Heart left ventricle (tissue), 16 donors: ENCODE measurements at places on chromosomes 16 and 17.

GRCh38 chr16:19003935-19004334 lies 20.2 kb downstream of the TMC7 start:
- no peak for DNase-seq
- no peak overlapping the region for H3K4me3 ChIP-seq
- no peak overlapping the region for H3K27ac ChIP-seq
- H3K27me3 ChIP-seq, result no peaks in the 10 kb centered on the region
- peaks cover 13% of the 10 kb centered on the region for H3K4me1 ChIP-seq
- H3K36me3 ChIP-seq, result no peaks in the 10 kb centered on the region

GRCh38 chr17:9291912-9292560 lies 270.7 kb downstream of the NTN1 start:
- no peaks in the 10 kb centered on the region for H3K36me3 ChIP-seq
- H3K4me1 ChIP-seq, result no peaks in the 10 kb centered on the region
- H3K27me3 ChIP-seq, result no peaks in the 10 kb centered on the region
- H3K27ac ChIP-seq, result no peak overlapping the region

DNA sequence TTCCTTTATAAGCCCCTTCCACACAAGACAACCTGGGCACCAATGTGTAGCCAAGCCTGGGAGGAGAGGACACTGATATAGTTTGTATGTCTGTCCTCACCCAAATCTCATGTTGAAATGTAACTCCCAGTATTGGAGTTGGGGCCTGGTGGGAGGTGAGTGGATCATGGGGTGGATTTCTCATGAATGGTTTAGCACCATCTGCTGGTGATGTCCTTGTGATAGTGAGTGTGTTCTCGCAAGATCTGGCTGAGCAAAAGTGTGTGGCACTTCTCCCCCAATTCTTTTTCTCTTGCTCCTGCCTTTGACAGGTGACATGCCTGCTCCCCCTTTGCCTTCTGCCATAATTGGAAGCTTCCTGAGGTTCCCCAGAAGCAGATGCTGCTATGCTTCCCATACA lies 135.8 kb downstream of the USP31 start:
- H3K4me3 ChIP-seq, result no peak overlapping the region
- H3K36me3 ChIP-seq, result no peaks in the 10 kb centered on the region
- DNase-seq, result no peak
- H3K27ac ChIP-seq, result no peak overlapping the region
- H3K27me3 ChIP-seq, result no peaks in the 10 kb centered on the region
- H3K4me1 ChIP-seq, result no peaks in the 10 kb centered on the region

- H3K36me3 ChIP-seq, result no peaks in the 10 kb centered on the region
- peaks cover 14% of the 10 kb centered on the region for H3K4me1 ChIP-seq
- H3K27me3 ChIP-seq, result peaks cover 11% of the 10 kb centered on the region
- H3K4me3 ChIP-seq, result peak overlapping the region; percentile 38
These were observed 8.3 kb downstream of the MT2A start for GRCh38 chr16:56616608-56617211.

GRCh38 chr16:549544-550263 lies 10.5 kb upstream of the PRR35 start:
- no peaks in the 10 kb centered on the region for H3K27me3 ChIP-seq
- H3K36me3 ChIP-seq, result no peaks in the 10 kb centered on the region
- H3K27ac ChIP-seq, result no peak overlapping the region
- H3K4me1 ChIP-seq, result no peaks in the 10 kb centered on the region
- H3K4me3 ChIP-seq, result no peak overlapping the region

GRCh38 chr16:84847564-84848355 lies 28.0 kb downstream of the CRISPLD2 start:
- no peak overlapping the region for H3K27ac ChIP-seq
- H3K4me1 ChIP-seq, result no peaks in the 10 kb centered on the region
- H3K27me3 ChIP-seq, result no peaks in the 10 kb centered on the region
- H3K36me3 ChIP-seq, result peaks cover 37% of the 10 kb centered on the region
- DNase-seq, result no peak
